ENCODE measurements at places on chromosomes 6 and 20.

GRCh38 chr6:157227202-157228166 is 95.8 kb downstream of the TMEM242 start:
- DNase-seq = no peak

DNA sequence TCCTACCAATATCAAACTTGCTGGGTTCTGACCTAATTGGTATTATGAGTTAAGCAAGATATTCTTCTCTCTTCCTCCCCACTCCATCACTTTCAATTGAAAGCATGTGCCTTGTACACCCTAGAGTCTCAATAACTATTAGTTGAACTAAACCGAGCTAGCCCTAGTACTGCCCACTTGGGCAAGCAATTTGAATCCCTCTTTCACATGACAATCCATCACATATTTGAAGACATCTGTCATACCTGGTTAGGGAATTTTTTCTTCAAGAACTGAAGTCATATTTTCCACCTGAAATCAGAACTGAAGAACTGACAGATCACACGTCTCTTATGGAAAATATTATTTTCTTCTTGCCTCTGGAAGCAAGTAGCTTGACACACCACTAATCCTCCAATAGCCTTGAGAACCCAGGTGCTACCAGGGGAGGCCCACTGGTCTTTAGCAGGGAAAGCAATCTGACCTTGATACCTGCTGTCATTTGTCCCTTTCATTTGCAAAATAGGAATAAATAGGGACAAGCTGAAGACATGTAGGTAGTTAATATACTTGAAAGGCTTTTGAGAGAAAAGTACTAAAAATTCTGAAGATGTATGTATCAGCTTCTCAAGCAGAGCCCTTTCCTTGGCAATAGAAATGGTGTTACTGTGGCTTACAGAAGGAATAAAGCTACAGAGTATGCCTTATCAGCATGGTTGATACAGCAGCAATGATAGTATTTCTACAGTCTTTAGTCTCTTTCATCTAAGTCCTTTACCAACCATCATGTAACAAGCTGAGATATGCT is 71.4 kb downstream of the GJA10 start:
- no peak for DNase-seq

DNA sequence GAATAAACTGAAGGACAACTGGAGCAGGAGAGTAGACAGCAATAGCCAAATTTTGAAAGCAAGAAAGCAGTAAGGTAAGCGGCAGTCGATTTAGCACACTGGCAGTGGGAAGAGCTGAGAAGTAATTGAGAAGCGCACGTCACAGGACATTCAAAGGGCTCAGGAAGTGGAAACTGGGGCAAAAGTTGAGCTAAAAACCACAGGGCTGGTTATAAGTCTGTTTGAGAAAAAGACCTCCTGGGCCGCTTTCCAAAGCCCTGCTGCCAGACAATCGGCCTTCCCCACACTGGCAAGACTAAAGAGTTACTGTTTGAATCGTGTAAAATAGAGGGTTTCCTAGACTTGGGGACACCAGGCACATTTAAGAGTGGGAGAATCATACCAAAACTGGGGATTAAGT is 161.4 kb downstream of the DNAH8 start:
- DNase-seq = no peak

GRCh38 chr6:74657011-74657410 is 548.8 kb downstream of the COL12A1 start:
- no peak for DNase-seq

DNA sequence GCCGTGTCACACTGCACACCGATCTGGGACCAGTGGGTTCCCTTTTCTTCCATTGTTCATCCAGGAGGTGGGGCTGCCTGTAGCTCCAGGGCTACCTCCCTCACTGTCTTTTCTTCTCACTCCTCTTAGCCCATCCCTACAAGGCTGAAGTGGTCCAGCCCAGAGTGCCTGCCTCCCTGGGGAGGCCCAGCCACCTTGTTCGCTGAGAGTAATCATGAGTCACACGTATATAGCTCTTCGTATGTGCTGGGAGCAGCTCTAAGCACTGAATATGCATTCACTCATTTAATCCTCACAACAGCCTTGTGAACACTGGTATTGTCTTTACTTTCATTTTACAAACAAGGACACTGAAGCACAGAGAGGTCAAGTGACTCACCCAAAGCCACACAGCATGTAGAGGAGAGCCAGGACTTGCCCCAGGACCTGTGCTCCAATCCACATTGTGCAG is 14.7 kb upstream of the CCDC167 start:
- DNase-seq = no peak

- DNase-seq = no peak
Observed at GRCh38 chr6:84766799-84767525, 2.6 kb upstream of the TBX18 start.

GRCh38 chr20:20489054-20489453 is 121.2 kb downstream of the INSM1 start:
- peak; percentile 31 for DNase-seq

DNA sequence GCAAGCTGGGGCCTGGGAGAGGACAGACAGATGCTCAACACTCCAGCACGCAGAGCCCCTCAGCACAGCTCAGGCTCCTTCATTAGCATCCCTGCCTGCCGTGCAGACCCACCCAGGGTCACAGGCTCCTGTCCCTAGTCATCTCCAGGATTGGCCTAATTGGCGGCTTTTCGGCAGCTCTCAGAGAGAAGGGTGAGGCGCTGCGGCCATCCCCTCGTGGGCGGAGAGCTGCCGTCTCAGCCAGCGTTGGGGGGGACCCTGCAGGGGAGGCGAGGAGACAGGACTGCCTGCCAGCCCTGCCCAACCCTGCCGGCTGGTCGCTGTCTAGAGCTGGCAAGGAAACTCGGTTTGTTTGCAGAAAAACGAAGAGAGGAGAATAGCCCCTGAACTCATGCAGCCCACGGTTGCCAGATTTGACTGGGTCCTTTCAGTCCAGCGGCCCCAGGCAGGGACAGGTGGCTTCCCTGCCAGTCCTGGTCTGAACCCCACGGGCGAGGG is 26.8 kb downstream of the BHLHE23 start:
- no peak for DNase-seq

DNA sequence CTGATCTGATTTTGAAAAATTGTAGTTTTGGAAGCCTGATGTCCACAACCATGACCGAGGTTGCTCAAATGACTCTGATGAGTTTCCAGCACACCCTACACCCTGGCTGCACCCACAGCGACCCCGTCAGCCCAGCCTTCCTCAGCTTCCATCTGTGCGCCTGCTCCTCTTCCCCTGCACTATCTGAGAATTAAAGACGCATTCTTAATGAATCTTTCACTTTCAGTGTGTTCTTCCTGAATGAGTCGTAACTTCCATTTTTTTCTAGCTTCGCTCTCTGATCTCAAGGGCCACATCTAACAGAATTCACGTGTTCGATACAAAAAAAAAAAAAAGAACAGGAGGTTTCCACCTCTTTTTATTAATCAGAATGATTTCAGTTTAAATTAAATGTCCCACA is 21.3 kb upstream of the RREB1 start:
- peak; percentile 63 for DNase-seq

- peak; percentile 12 for DNase-seq
Observed at GRCh38 chr6:71496018-71496721, 207.6 kb downstream of the OGFRL1 start.

DNA sequence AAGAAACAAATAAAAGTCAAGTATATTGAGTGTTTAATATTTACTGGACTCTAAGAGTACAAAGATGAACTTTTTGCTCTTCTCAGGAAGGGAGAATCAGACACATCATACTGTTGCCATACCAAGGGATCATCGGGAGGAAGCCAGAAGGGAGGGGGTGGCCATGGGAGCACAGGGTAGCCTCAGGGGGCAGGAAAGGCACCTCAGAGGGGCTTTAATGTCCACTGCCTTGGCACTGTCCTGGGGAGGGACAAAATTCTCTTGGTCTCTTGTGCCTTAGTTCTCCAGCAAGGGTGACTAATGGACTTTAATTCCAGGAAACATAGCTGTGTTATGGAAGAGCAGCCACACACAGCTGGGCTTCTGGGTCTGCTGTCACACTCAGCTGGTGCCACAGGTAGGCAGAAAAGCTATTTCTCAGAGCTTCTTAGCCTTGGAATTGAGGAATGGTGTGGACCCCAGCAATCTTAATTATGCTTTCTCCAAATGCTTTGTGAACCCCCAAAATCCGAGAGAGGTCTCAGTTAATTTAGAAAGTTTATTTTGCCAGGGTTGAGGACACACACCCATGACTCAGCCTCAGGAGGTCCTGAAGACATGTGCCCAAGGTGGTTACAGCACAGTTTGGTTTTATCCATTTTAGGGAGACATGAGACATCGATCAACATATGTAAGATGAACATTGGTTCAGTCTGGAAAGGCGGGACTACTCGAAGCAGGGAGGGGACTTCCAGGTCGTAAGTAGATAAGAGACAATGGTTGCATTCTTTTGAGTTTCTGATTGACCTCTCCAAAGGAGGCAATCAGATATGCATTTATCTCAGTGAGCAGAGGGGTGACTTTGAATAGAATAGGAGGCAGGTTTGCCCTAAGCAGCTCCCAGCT is 53.2 kb downstream of the MRAP2 start:
- no peak for DNase-seq

GRCh38 chr6:96911751-96912150 is 12.8 kb upstream of the KLHL32 start:
- DNase-seq = no peak

GRCh38 chr20:47455133-47456040 is 46.3 kb upstream of the NCOA3 start:
- no peak for DNase-seq

GRCh38 chr6:157034436-157035230 is 257.5 kb downstream of the ARID1B start:
- DNase-seq = peak; percentile 44

- no peak for DNase-seq
Observed at GRCh38 chr20:51727872-51728271, 40.3 kb downstream of the ATP9A start.

GRCh38 chr6:42556462-42556861 is 7.4 kb upstream of the UBR2 start:
- no peak for DNase-seq

DNA sequence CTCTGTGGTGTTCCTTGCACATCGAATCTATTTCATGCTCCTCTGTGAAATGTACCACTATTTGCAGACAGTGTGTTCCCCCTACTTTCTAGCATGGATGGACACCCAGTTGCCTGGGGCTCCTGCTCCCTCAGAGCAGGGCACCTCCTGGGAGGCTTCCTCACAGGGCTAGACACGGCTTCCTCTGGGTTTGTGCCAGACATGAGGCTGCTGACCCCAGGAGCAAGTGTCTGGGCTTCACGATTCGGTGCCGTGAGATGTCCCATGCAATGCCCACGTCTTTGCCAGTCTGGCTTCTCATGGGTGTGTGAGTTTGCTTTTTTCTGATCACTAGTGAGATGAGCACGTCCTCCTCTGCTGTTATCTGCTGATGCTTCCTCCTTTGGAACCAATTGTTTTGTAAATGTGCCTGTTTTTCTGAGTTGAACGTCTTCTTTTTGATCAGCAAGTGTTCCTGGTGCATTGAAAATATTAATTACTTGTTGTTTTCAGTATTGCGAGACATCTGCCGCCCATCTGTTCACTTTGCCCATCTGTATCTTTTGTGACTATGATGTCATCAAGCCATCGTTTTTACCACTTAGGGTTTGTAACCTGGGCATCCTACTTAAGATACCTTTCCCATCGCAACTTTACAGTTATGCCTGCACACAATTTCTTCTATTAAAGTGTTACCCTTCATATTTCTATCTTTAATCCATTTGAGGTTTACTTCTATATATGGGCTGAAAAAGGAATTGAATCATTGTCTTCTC is 92.0 kb downstream of the TTLL2 start:
- no peak for DNase-seq

DNA sequence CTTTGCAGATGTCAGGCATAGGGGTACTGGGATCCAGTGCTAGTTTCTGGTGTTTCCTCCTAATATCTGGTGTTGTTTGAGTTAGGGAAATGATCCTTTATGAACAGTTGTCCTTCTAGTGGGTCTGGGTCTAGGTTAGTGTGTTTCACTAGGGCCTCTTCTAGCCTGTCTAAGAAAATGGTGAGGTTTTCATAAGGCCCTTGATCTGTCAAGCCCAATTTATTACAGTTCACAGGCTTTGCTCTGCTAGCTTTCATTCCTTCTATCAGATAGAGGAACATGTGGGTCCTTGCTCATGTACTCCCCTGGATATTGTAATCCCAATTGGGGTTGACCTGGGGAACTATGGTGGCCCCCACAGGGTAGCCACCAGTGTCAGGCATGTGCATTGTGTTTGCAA is 2.8 kb downstream of the ERVFRD-1 start:
- no peak for DNase-seq

DNA sequence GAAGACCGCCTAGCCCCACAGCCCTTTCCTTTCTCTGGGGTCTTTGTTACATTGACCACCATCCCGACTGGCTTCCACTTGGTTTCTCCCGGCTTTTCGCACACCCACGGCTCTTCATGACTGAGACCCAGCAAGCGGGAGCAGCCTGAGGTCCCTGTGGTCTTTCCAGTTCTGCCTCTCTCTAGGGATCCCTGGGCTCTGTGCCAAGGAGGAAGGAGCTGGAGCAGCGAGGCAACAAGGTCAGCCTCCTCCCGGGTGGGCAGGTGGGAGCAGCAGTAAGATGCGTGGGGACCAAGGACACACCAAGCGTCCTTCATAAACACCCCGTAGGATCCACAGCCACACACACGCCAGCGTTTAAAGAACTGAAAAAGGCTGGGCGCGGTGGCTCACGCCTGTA is 29.6 kb upstream of the MRGBP start:
- no peak for DNase-seq

- DNase-seq = no peak
Observed at GRCh38 chr6:139230391-139230840, 61.4 kb downstream of the TXLNB start.

GRCh38 chr6:94052749-94053148 is 633.4 kb upstream of the EPHA7 start:
- DNase-seq = no peak

GRCh38 chr6:39950125-39950720 is 16.0 kb upstream of the MOCS1 start:
- DNase-seq = no peak

- DNase-seq = peak; percentile 46
Observed at GRCh38 chr6:38871741-38872568, 156.8 kb downstream of the DNAH8 start.

- no peak for DNase-seq
Observed at GRCh38 chr6:79671600-79672266, 40.6 kb downstream of the SH3BGRL2 start.

GRCh38 chr6:42565823-42566613 is 2.2 kb downstream of the UBR2 start:
- no peak for DNase-seq

GRCh38 chr6:44593539-44593944 is 206.0 kb downstream of the CDC5L start:
- peak; percentile 59 for DNase-seq

Measured in GM13976 (cell line).